Transverse colon (tissue), 4 donors: ENCODE measurements at places on chromosomes 3 and 15. TPM values are rescaled to one million over a fixed set of nuclear protein-coding genes. Genes with fewer than 3 reads are reported as not detected.

Gene RHOV
- total RNA-seq = 2.7 TPM

- no peak for DNase-seq
- H3K27me3 ChIP-seq = no peaks in the 10 kb centered on the region
- no peak overlapping the region for H3K27ac ChIP-seq
- no peaks in the 10 kb centered on the region for H3K36me3 ChIP-seq
Observed at GRCh38 chr15:42080186-42080918, 14.0 kb downstream of the PLA2G4D start.

Gene VIPR1
- total RNA-seq = 565 TPM

Gene DUOX1
- 4.1 TPM for total RNA-seq

DNA sequence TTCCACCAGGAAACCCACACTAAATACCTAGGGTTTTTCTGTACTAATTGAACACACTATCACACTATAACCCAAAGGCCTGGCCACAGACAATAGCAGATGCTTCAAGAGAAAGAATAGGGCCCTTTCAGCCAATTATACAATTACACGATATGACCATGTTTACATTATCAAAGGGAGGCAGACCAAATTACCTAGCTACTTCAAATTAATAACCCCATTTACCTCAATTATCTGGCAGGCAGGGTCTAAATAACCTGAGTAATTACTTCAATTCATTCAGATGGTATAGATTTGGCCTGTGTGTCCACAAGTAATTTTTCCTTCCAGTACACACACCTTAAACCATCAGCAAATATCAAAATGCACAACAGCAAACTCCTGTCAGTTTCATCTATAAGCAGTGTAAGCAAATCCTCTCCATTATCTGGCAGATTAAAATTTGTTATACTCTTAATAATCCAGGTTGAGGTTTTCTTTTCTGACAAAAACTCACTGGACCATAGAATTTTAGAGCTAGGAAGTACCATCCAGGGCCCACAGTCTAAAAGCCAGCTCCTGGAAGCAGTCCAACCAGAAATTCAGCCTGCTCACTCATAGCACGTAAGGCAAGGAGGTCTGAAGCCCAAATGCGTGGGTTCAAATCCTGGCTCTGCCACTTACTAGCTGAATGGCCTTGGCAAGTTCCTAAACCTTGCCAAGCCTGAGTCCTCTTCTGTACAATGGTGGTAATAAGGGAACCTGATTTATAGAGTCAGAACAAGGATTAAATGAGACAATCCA lies 51.8 kb downstream of the RFTN1 start:
- H3K4me3 ChIP-seq = no peak overlapping the region
- peaks cover 9% of the 10 kb centered on the region for H3K4me1 ChIP-seq
- no peak overlapping the region for H3K27ac ChIP-seq
- no peak for DNase-seq

Gene RPP25
- 10.1 TPM for total RNA-seq

- H3K27ac ChIP-seq = no peak overlapping the region
- no peak for DNase-seq
- no peak overlapping the region for H3K4me3 ChIP-seq
- H3K36me3 ChIP-seq = no peaks in the 10 kb centered on the region
Observed at GRCh38 chr3:140022066-140022770, 87.2 kb downstream of the CLSTN2 start.

Gene SLC51B
- total RNA-seq = 150 TPM

GRCh38 chr3:39413691-39414420 lies 7.3 kb downstream of the RPSA start:
- no peaks in the 10 kb centered on the region for H3K4me1 ChIP-seq
- no peaks in the 10 kb centered on the region for H3K36me3 ChIP-seq
- DNase-seq = no peak

GRCh38 chr3:49900491-49901153 lies 3.1 kb downstream of the MST1R start:
- no peaks in the 10 kb centered on the region for H3K27me3 ChIP-seq
- peak overlapping the region; percentile 15 for H3K4me3 ChIP-seq
- H3K27ac ChIP-seq = peak overlapping the region; percentile 86
- H3K36me3 ChIP-seq = no peaks in the 10 kb centered on the region

- no peaks in the 10 kb centered on the region for H3K36me3 ChIP-seq
- no peak overlapping the region for H3K27ac ChIP-seq
- H3K27me3 ChIP-seq = no peaks in the 10 kb centered on the region
- no peak for DNase-seq
- H3K4me3 ChIP-seq = no peak overlapping the region
- H3K4me1 ChIP-seq = no peaks in the 10 kb centered on the region
Observed at GRCh38 chr3:52159503-52159902, 5.3 kb upstream of the POC1A start.

Gene PATL2
- 40.0 TPM for total RNA-seq

GRCh38 chr3:24867783-24868182 lies 373.1 kb upstream of the THRB start:
- H3K36me3 ChIP-seq = no peaks in the 10 kb centered on the region
- no peak overlapping the region for H3K4me3 ChIP-seq
- no peak for DNase-seq
- no peaks in the 10 kb centered on the region for H3K4me1 ChIP-seq
- H3K27ac ChIP-seq = no peak overlapping the region

Gene FSTL1
- total RNA-seq = 106 TPM

Gene NR1I2
- 96.7 TPM for total RNA-seq

DNA sequence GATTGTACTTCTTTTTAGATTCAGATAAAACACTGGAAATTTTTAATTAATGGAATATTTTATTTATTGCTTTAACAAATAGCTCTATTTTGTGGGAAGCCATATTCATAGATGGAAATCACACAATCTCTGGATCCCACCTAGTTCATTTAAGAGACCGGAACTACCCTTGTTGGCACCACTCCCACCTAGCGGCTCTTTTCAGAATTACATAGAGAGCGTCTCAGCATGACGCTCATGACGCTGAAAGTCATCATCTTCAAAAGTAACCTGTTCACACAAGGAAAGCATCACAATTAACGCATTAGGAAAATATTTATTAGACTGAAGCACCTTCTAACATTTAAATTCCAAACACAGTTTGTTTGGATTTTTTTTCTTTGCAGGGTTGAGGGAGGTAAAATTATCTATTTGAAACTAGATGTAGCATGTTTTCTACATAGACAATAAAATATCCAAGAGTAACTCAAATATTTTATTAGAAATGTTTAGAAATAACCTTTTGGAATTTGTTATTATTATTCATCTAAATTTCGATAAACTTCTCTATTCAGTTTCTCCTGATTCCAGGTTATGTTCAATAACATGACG lies 214.9 kb upstream of the ARRDC4 start:
- no peaks in the 10 kb centered on the region for H3K36me3 ChIP-seq
- no peaks in the 10 kb centered on the region for H3K27me3 ChIP-seq
- H3K27ac ChIP-seq = no peak overlapping the region

DNA sequence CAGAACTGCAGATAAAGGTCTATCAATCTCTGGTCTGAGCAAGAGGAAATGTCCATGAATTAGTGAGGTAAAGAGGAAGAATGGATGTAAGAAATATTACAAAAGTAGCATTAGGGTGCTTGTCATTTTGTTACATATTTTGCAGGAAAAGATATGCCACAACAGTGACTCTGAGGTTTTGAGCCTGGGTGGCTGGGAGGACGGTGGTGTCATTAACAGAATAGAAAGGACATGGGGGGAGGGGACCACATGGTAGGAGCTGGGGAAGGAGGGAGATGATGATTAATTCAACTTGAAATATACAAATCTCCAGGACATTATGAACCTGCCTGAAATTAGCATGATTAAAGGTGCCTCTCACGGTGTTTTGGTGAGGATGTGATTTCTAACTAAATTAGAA lies 245.5 kb upstream of the MDFIC2 start:
- H3K36me3 ChIP-seq = no peaks in the 10 kb centered on the region
- no peak overlapping the region for H3K4me3 ChIP-seq
- no peaks in the 10 kb centered on the region for H3K4me1 ChIP-seq
- H3K27me3 ChIP-seq = no peaks in the 10 kb centered on the region

Gene VGLL3
- 3.8 TPM for total RNA-seq

Gene MKRN2OS
- total RNA-seq = not detected

- H3K4me1 ChIP-seq = peaks cover 9% of the 10 kb centered on the region
- no peak for DNase-seq
- H3K36me3 ChIP-seq = no peaks in the 10 kb centered on the region
Observed at GRCh38 chr3:190119461-190120268, 1.0 kb downstream of the P3H2 start.

DNA sequence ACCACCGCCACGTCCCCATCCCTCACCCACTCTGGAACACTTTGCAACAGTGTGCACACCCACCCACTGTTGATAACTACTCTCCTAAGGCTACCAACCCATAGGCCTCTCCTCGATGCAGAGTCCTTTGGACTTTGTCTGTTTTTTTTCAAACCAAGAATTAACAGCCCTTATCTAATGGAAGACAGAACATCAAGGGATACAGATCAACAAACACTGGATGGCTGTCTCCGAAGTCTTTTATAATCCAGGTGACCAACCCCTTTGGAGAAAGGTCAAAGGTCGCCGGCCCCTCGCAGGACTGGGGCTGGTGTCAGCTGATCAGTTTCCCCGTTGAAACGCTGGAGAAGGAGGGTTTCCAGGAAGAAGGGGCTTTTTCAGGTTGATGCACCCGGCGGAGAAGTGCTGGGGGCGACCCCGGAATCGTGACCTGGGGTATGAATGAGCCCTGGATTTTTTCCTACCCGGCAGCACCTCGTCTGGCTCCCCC lies 532 bp downstream of the B4GALT4 start:
- no peaks in the 10 kb centered on the region for H3K27me3 ChIP-seq
- H3K4me3 ChIP-seq = peak overlapping the region; percentile 78
- H3K4me1 ChIP-seq = peaks cover 33% of the 10 kb centered on the region
- peak; percentile 74 for DNase-seq
- H3K36me3 ChIP-seq = peaks cover 12% of the 10 kb centered on the region
- peak overlapping the region; percentile 98 for H3K27ac ChIP-seq

DNA sequence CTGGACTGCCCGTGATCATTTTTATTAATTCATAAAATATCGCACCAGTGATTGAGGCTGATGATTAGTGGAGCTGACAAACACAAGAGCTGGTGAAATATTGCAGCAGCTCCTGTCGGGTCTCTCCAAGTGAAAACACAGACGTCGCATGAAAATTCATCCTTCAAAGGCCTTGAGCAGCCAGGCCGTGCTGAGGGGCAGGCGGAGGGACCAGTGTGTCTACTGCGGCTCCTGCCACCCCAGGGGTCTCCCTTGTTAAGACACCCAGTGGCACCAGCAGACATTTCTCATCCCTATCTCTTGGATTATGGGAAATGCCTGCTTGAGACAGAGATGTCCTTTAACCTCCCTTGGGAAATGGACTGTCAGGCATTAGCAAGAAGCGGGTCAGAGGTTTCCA lies 289.4 kb upstream of the TLE3 start:
- no peaks in the 10 kb centered on the region for H3K4me1 ChIP-seq
- no peak overlapping the region for H3K27ac ChIP-seq
- no peaks in the 10 kb centered on the region for H3K27me3 ChIP-seq
- no peaks in the 10 kb centered on the region for H3K36me3 ChIP-seq
- H3K4me3 ChIP-seq = no peak overlapping the region

DNA sequence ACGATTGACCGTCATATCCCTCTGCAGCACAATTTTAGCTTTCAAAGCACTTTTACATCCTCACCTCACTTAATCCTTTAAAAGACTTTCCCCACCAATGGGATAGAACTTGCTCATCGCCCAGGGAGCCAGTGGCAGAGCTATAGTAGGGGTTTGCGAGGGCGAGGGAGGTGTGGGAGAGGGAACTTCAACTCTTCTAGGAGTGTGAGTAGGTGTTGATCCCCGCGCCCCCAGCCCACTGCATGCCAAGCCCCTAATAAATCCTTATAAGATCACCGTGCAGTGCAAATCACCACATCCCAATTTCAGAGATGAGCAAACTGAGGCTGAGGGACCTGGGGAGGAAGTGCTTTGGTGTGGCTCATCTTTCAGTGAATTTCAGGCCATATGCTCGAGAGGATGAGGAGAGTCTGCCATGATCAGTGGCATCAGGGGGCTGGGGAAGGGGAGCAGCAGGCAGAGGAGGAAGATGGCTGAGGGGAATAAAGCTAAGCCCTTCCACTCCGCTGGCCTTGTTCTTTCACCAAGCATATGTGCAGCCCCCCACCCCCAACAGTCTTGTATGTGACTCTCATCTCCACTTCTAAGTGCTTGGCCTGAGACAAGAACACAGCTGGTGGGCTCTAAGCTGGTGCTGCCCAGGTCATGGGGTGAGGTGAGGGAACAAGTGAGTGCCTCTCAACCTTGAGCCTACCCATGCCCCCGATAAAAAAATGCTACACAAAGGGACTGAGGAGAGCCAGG lies 5.1 kb downstream of the INSYN1 start:
- no peaks in the 10 kb centered on the region for H3K36me3 ChIP-seq
- H3K4me1 ChIP-seq = peaks cover 14% of the 10 kb centered on the region
- H3K4me3 ChIP-seq = no peak overlapping the region
- DNase-seq = no peak
- peaks cover 27% of the 10 kb centered on the region for H3K27me3 ChIP-seq

DNA sequence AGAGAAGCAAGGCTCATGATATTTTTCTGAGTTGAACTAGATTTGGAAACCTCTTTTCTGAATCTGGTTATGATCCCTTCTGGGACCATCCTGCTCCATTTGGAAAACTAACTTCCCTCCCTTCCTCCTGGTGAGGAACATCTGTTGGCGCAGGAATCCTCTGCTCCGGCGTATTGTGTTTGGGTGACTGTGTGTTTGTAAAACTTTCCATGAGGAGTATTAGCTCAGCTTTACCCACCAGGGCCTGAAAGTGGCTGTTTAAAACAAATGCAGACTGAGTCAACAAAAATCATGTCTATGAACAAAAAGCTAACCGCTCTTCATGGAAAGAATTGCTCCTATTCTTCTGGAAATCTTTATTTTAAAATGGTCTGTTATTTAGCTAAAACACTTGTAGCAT lies 17.7 kb downstream of the STARD9 start:
- H3K27ac ChIP-seq = peak overlapping the region; percentile 81
- no peaks in the 10 kb centered on the region for H3K36me3 ChIP-seq
- peaks cover 22% of the 10 kb centered on the region for H3K4me1 ChIP-seq
- H3K4me3 ChIP-seq = no peak overlapping the region
- H3K27me3 ChIP-seq = no peaks in the 10 kb centered on the region
- peak; percentile 18 for DNase-seq

Gene TTC23
- total RNA-seq = 23.5 TPM

Gene DNAJC19
- total RNA-seq = 49.4 TPM

DNA sequence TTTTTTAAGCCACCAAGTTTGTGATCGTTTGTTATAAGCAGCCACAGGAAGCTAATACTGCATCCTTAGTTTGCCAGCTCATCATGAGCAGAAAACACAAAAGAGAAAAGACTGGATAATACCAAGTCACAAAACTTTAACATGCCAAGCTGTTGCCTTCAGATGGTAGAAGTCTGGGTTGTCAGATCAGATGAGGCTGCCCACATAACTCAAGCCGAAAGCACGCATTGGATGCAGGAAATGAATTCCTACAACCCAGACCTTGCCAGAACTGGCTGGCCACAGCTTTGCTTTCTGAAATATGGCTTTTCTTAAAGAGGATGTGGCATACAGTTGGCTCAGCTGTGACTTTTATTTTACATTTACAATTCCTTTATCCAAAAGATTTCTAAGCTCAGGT lies 118.3 kb upstream of the NEO1 start:
- H3K4me1 ChIP-seq = no peaks in the 10 kb centered on the region
- no peak for DNase-seq
- no peaks in the 10 kb centered on the region for H3K36me3 ChIP-seq
- no peak overlapping the region for H3K27ac ChIP-seq
- H3K4me3 ChIP-seq = no peak overlapping the region
- H3K27me3 ChIP-seq = peaks cover 5% of the 10 kb centered on the region

Gene SPESP1
- 1.5 TPM for total RNA-seq
